Putamen (tissue), 1 donor: ENCODE measurements at places on chromosomes 7 and 10.

DNA sequence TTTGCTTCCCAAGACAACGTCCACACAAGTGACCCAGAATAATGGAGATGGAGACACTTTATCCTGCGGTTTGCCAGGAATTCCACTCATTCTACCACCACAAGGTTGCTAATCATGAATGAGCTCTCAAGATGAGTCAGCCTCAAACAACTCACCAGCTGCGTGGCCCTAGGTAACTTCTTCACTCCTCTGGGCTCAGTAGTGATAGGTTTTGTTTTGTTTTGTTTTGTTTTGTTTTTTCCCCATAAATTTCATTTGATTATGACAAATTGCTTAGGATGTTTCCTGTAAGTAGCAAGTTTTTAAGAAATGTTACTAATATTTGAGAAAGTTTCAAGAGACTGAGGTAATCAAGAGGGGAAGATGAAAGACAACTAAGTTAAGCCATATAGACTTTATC lies 286.8 kb downstream of the PARD3 start:
- DNase-seq = no peak

GRCh38 chr10:126783806-126784557 lies 113.5 kb upstream of the C10orf90 start:
- DNase-seq = no peak

DNA sequence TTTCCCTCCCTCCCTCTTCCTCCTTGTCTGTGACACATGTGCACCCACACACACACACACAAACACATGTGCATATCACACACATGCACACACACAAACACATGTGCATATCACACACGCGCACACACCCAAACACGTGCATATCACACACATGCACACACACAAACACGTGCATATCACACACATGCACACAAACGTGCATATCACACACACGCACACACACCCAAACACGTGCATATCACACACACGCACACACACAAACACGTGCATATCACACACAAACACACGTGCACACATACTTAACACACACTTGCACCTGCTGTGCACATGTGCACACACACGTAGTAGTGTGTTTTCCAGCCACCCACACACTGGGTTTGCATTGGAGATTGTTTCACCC lies 29.4 kb upstream of the KNDC1 start:
- DNase-seq = no peak

- DNase-seq = no peak
Measured at GRCh38 chr7:86995052-86995725, 64.3 kb downstream of the ELAPOR2 start.

GRCh38 chr7:2008101-2008935 lies 224.4 kb downstream of the MAD1L1 start:
- DNase-seq = no peak

DNA sequence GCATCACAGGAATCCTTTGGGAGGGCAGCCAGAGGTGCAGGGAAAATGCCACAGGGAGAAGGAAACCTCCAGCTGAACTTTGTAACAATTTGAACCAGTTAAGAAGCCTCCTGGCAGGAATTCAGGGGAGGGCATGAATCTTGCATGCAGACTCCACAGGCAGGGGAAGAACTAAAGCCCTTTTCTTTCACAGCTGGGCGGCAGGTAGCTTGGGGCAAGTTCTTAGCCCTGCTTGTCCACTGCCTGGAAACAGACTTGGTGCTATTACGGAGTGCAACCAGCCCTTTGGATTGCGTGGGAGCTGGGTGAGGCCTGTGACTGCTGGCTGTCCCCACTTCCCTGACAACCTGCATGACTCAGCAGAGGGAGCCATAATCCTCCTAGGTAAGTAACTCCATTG lies 51.7 kb upstream of the ADAM12 start:
- no peak for DNase-seq

DNA sequence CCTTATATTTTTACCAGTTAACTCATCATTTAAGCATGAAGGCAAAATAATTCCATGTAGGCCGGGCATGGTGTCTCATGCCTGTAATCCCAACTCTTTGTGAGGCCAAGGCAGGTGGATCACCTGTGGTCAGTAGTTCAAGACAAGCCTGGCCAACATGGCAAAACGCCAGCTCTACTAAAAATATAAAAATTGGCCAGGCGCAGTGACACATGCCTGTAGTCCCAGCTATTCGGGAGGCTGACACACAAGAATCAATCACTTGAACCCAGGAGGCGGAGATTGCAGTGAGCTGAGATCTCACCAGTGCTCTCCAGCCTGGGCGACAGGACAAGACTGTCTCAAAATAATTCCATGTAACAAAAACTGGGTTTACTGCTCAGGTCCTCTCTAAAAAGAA lies 18.3 kb downstream of the HNRNPA2B1 start:
- DNase-seq = no peak

- no peak for DNase-seq
Measured at GRCh38 chr10:88791924-88792323, 10.6 kb upstream of the LIPM start.

DNA sequence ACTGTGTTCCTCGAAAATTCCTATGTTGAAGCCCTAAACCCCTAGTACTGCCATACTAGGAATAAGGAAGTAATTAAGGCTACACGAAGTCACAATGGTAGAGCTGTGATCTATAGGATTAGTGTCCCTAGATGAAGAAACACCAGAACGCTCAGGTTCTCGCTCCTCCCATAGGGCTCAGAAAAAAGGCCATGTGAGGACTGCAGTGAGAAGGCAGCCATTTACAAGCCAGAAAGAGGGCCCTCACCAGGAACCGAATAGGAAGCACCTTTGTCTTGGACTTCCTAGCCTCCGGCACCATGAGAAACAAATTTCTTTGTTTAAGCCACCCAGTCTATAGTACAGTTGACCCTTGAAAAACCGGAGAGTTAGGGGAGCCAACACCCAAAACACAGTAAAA lies 46.2 kb downstream of the CACUL1 start:
- no peak for DNase-seq

DNA sequence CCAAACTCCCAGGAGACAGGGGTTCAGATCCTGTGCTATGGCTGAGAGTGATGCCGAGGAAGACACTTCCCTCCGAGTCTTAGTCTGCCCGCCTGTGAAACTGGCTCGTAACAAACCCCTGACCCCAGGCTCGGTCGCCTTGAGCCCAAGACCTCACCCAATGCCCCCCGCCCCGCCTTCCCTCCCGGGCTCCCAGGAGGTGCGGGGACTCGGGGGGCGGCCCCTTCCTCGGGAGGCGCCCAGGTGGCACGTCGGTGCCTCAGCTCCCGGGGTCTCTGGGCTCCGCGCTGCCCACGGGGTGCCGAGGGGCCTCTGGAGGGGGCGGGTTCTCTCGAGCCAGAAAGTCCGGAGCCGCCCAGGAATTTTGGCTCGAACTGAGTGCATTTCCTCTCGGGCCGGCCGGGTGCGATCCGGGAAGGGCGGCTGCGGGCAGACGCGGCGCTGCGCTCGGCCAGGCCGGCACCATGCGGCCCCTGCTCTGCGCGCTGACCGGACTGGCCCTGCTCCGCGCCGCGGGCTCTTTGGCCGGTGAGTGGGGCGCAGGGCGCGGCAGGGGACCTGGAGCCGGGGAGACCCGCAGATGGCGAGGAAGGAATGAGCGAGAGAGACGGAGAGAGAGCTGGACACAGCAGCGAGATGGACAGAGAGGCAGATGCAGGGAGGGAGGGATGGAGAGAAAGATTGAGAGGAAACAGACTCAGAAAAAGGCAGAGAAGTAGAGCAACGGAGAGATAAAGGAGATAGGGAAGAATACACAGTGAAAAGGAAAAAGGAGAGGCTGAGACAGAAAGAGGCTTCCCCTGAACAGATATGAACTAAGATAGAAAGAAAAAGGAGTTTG lies at the start of gene PLAC9:
TSS of gene PLAC9 (plus strand) at position 432 of the 841 bp plus-strand sequence. CDS start at position 465, 33 bp downstream.
- DNase-seq = no peak

GRCh38 chr10:130423455-130424305 lies 287.5 kb downstream of the GLRX3 start:
- no peak for DNase-seq

DNA sequence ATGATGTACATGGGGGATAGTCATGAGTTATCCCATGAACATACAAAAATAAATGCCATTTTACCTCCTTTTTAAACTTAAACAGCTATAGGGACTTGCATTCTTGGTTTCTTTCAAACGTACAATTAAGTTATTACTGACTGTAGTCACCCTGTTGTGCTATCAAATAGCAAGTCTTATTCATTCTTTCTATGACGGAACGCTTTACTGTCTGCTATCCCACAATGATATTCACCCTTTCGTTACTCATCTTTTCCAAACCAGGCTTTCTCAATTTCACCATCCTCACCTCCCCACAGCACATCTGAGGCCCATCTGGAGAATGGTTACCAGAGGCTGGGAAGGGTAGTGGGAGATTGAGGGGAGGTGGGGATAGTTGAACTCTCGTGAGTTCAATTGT lies 218.8 kb downstream of the PHF14 start:
- DNase-seq = no peak

DNA sequence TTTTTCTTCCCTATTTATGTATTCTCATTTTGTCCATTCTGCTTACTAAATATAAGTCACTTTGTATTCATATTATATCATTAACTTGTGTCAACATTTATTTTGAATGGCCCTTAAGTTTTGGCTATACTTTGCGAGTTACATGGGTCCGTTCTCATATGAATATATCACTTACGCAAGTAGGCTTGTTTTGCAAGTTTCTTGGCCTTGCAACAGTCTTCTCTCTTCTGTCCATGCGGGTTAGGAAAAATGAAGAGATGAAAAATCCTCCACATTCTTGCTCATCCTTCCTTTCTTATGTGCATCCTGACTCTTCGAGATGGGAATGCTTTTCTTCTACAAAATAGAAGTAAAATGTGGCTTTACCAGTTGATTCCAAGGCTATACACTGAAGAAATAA lies 82.8 kb downstream of the GPR158 start:
- DNase-seq = no peak

- DNase-seq = no peak
Measured at GRCh38 chr10:43324876-43325275, 46.6 kb upstream of the FXYD4 start.

- no peak for DNase-seq
Measured at GRCh38 chr7:140998715-140999114, 16.0 kb downstream of the MRPS33 start.

- peak; percentile 54 for DNase-seq
Measured at GRCh38 chr10:23314835-23315239, 29.8 kb downstream of the C10orf67 start.

DNA sequence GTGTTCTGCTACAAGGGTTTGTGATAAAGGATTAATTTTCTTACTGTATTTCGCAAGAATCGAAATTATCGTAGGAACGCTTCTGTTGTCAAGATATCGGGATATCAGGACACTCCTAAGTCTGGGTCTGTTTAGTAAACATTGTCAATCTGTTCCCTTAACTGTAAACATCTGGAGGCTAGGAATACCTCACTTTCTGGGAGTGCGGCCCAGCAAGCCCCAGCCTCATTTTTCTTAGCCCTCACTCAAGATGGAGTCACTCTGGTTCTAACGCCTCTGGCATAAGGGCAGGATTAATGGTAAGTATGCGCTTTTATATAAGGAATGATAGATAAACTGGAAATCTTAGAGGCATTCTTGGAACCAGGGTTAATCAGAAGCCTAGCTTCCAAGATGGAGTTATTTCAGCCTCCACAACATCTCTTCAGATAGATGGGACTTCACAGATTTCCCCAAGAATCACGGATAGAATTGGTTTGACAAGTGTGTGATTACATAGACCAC lies 30.1 kb upstream of the CCL24 start:
- DNase-seq = no peak
